ENCODE measurements at places on chromosomes 12 and 14.

DNA sequence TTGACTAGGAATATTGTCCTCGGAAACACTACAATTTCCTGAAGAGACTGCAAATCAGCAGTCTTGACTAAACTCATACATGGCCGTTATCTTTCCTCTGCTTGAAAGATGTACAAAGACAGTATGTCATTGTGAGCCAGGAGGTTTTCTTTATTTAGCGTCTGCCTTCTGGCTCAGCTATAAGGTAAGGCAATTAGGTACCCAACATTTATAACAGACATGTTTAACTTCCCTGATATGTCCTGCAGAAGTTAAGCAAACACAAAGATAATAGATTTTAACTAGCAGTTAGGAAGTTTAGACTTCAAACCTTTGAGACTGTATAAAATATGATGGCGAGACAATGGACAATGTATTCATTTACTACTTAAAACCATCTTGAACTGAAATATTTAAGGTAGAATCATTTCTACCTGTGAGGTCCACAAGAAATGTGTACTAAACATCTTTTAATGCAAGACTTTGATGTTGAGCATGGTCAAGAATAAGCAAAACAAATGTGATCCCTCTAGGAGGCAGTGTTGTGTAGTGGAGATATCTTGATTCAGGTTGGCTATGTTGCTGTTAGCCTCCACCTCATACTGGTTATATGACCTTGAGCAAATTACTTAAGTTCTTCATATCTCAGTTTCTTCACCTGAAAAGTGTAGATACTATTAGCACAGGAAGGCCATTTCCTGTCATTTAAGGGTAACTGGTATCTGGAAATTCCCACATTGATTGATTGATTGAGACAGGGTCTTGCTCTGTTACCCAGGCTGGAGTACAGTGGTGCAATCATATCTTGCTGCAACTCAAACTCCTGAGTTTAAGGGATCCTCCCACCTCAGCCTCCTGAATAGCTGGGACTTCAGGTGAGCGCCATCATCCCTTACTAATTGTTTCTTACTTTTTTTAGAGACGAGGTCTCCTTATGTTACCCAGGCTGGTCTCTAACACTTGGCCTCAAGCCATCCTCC is 96.3 kb upstream of the EEA1 start:
- H3K36me3 ChIP-seq, result no peaks in the 10 kb centered on the region
- no peaks in the 10 kb centered on the region for H3K27me3 ChIP-seq
- DNase-seq, result no peak
- no peak overlapping the region for H3K4me3 ChIP-seq
- no peak overlapping the region for H3K27ac ChIP-seq

- H3K27me3 ChIP-seq, result no peaks in the 10 kb centered on the region
- peaks cover 15% of the 10 kb centered on the region for H3K36me3 ChIP-seq
- DNase-seq, result no peak
- peak overlapping the region; percentile 82 for H3K4me3 ChIP-seq
Measured at GRCh38 chr12:105109465-105110212, 2.1 kb downstream of the WASHC4 start.

GRCh38 chr12:31819427-31819826 is 90.6 kb upstream of the AMN1 start:
- H3K27ac ChIP-seq, result no peak overlapping the region
- H3K4me3 ChIP-seq, result no peak overlapping the region
- peak; percentile 71 for DNase-seq

GRCh38 chr12:12123036-12123604 is 52.4 kb downstream of the BCL2L14 start:
- H3K4me1 ChIP-seq, result no peaks in the 10 kb centered on the region
- H3K27ac ChIP-seq, result no peak overlapping the region
- no peak overlapping the region for H3K4me3 ChIP-seq
- no peak for DNase-seq

- no peaks in the 10 kb centered on the region for H3K27me3 ChIP-seq
- peak overlapping the region; percentile 50 for H3K4me3 ChIP-seq
- DNase-seq, result peak; percentile 71
- H3K36me3 ChIP-seq, result no peaks in the 10 kb centered on the region
- peaks cover 39% of the 10 kb centered on the region for H3K4me1 ChIP-seq
Measured at GRCh38 chr12:6613015-6613775, 6.0 kb upstream of the CHD4 start.

- DNase-seq, result no peak
- no peak overlapping the region for H3K4me3 ChIP-seq
- H3K36me3 ChIP-seq, result no peaks in the 10 kb centered on the region
- H3K27ac ChIP-seq, result no peak overlapping the region
Measured at GRCh38 chr12:64603183-64603841, 7.0 kb upstream of the RASSF3 start.

GRCh38 chr12:23687947-23688346 is 261.5 kb downstream of the SOX5 start:
- no peaks in the 10 kb centered on the region for H3K4me1 ChIP-seq
- H3K4me3 ChIP-seq, result no peak overlapping the region
- H3K27me3 ChIP-seq, result no peaks in the 10 kb centered on the region
- no peaks in the 10 kb centered on the region for H3K36me3 ChIP-seq
- DNase-seq, result no peak
- no peak overlapping the region for H3K27ac ChIP-seq

- DNase-seq, result no peak
- H3K27me3 ChIP-seq, result no peaks in the 10 kb centered on the region
- H3K4me1 ChIP-seq, result no peaks in the 10 kb centered on the region
- H3K27ac ChIP-seq, result no peak overlapping the region
Measured at GRCh38 chr14:62739647-62740046, 305.6 kb downstream of the KCNH5 start.

DNA sequence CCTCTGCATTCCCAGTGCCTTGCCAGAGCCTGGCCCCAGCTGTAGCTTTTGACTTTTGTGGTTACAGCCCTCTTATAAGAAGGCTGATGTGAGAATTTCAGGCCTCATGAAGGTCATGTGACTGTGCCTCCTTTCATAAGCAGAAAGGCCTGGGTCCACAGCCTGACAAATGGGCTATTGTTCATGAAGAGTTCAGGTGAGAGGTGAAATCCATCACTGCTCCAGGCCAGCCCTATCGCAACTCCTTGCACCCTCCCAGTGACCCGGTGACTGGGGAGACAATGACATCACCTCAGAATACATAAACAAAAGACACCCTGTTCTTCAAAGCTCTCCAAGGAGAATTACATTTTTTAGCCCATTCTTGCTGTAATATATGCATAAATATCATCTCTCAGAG is 321.5 kb downstream of the PCNX1 start:
- H3K4me1 ChIP-seq, result peaks cover 22% of the 10 kb centered on the region
- peak; percentile 81 for DNase-seq
- no peak overlapping the region for H3K4me3 ChIP-seq
- H3K27me3 ChIP-seq, result no peaks in the 10 kb centered on the region
- peak overlapping the region; percentile 63 for H3K27ac ChIP-seq

- H3K27me3 ChIP-seq, result peaks cover 67% of the 10 kb centered on the region
- H3K27ac ChIP-seq, result no peak overlapping the region
- no peaks in the 10 kb centered on the region for H3K4me1 ChIP-seq
Measured at GRCh38 chr12:51874486-51874885, 13.4 kb upstream of the ANKRD33 start.

DNA sequence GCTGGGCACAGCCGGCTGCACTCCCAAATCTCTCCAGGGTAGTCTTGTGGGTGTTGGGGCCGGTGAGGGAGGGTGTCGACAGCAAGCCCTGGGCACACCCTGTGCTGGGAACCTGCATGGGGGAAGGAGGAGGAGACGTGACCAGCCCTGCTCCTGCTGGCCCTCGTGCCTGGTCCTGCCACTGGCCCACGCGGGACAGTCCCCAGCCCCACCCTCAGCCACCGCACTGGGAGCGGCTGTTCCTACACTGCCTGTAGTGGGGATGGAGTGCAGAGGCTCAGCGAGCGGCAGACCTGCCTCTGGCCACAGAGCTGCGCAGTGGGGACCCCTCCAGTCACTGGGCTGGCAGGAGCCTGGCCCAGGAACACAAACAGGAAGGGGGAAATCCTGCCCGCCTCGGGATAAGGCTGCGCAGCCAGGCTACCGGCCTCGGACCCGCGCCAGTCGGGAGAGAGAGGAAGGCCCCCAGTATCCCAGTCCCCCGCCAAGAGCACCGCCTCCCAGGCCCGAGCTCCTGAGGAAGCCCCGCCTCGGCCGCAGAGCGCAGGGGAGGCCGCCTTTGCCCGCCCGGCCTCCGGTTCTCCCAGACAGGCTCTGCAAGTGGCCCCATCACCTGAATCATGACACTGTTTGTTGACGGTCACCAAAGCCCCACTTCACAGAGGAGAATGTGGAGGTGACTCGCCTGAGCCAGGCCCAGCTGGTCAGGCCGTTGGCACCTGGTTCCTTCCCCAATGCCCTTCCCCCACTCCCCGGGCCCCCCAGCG is 10.6 kb downstream of the AHNAK2 start:
- no peak overlapping the region for H3K27ac ChIP-seq
- no peaks in the 10 kb centered on the region for H3K27me3 ChIP-seq
- no peak overlapping the region for H3K4me3 ChIP-seq
- H3K4me1 ChIP-seq, result peaks cover 43% of the 10 kb centered on the region
- H3K36me3 ChIP-seq, result no peaks in the 10 kb centered on the region

- H3K36me3 ChIP-seq, result no peaks in the 10 kb centered on the region
- no peak for DNase-seq
- H3K4me3 ChIP-seq, result no peak overlapping the region
- no peak overlapping the region for H3K27ac ChIP-seq
Measured at GRCh38 chr12:26537126-26537525, 295.9 kb downstream of the ITPR2 start.

DNA sequence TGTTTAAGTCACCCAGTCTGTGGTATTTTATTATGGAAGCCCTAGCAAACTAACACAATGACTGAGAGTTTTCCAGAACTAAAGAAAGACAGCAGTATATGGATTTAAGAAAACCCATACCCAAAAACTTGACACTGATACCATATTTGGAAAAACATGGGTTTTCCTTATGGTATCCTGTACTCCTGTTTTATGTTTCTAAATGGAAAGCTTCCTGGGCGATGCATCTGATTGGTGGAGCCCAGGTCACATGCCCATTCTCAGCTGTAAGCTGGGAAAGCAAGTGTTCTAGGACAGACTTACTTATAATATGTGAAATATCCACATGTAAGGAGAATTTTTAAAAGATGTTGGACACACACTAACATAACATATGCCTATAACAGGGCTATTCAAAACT is 4.5 kb upstream of the RNASE4 start:
- no peak overlapping the region for H3K27ac ChIP-seq
- H3K4me1 ChIP-seq, result peaks cover 16% of the 10 kb centered on the region
- no peaks in the 10 kb centered on the region for H3K36me3 ChIP-seq
- DNase-seq, result no peak
- H3K27me3 ChIP-seq, result no peaks in the 10 kb centered on the region
- peak overlapping the region; percentile 75 for H3K4me3 ChIP-seq

DNA sequence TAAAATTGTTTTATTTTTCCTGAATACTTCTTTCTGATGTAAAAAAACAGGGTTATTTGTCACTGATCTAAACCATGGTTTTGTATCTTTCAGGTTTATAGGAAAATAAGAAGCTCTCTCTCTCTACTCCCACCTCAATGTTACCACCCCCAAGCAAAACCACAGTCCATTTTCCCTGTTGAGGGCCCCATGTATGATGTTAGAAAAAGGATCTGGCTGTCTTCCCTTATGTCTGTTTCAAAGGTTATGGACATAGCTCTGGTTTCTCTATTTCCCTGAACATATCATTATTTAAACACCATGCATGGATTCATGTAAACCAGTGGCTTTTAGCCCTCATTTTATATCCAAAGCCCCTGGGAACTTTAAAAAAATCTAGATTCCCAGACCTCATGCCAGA is 649.0 kb upstream of the TBX3 start:
- no peaks in the 10 kb centered on the region for H3K4me1 ChIP-seq
- no peaks in the 10 kb centered on the region for H3K36me3 ChIP-seq
- no peak for DNase-seq
- peaks cover 8% of the 10 kb centered on the region for H3K27me3 ChIP-seq
- no peak overlapping the region for H3K4me3 ChIP-seq

- H3K36me3 ChIP-seq, result no peaks in the 10 kb centered on the region
- no peaks in the 10 kb centered on the region for H3K4me1 ChIP-seq
- no peaks in the 10 kb centered on the region for H3K27me3 ChIP-seq
- no peak overlapping the region for H3K4me3 ChIP-seq
- H3K27ac ChIP-seq, result no peak overlapping the region
- no peak for DNase-seq
Measured at GRCh38 chr14:63326840-63327239, 8.1 kb upstream of the GPHB5 start.

- no peak overlapping the region for H3K4me3 ChIP-seq
- H3K27ac ChIP-seq, result no peak overlapping the region
- H3K27me3 ChIP-seq, result no peaks in the 10 kb centered on the region
- no peaks in the 10 kb centered on the region for H3K4me1 ChIP-seq
- DNase-seq, result no peak
- H3K36me3 ChIP-seq, result peaks cover 3% of the 10 kb centered on the region
Measured at GRCh38 chr12:53306826-53307225, 7.3 kb downstream of the MYG1 start.

GRCh38 chr14:90608281-90608680 is 207.9 kb downstream of the TTC7B start:
- no peak for DNase-seq
- no peaks in the 10 kb centered on the region for H3K36me3 ChIP-seq
- no peaks in the 10 kb centered on the region for H3K4me1 ChIP-seq
- no peak overlapping the region for H3K27ac ChIP-seq
- no peak overlapping the region for H3K4me3 ChIP-seq
- H3K27me3 ChIP-seq, result no peaks in the 10 kb centered on the region

DNA sequence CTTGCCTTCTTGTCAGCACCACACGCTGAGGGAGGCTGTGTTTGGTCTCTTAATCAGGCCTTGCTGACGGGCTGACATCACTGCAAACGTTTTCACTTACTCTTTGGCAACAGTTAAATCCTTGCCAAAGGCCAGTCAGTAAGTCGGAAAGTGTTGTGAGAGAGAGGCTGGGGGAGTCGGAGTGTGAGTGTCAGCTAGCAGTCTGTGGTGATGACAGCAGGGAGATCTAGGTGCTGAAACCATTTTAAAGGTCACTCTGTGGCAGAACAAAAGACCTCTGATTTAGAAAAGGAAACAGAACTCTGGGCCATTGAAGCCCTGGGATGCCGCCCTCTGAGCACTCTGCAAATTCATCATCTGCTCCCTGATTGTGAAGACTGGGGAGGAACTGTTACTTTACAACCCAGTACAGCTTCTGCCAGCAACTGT is 143.5 kb downstream of the PAX9 start:
- no peak overlapping the region for H3K27ac ChIP-seq
- H3K4me1 ChIP-seq, result no peaks in the 10 kb centered on the region
- no peak overlapping the region for H3K4me3 ChIP-seq
- no peak for DNase-seq
- no peaks in the 10 kb centered on the region for H3K27me3 ChIP-seq

DNA sequence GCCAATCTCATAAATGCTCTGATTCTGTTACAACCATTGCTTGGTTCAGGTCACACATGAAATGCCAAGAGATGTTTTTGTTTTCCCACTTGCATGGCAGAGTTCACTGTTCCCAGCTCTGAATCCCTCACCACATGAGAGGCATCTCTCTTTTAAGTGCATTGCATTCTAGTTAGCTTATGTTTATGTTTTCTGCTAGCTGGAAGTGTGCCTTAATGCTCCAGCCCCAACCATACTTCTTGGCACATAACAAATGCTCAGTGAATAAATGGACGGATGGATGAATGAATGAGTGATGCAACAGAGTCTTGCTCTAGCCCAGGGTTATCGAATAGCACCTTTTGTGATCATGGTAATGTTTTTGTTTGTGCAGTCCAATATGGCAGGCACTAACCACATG is 197.3 kb downstream of the PPM1H start:
- DNase-seq, result no peak
- 0 out of 2 replicates have a peak, but pooled peaks cover 4% of the 10 kb centered on the region for H3K36me3 ChIP-seq
- no peaks in the 10 kb centered on the region for H3K27me3 ChIP-seq
- peak overlapping the region; percentile 96 for H3K27ac ChIP-seq
- peaks cover 65% of the 10 kb centered on the region for H3K4me1 ChIP-seq
- no peak overlapping the region for H3K4me3 ChIP-seq

- no peaks in the 10 kb centered on the region for H3K27me3 ChIP-seq
- H3K4me3 ChIP-seq, result no peak overlapping the region
- DNase-seq, result no peak
- H3K36me3 ChIP-seq, result no peaks in the 10 kb centered on the region
Measured at GRCh38 chr14:37139710-37140109, 32.7 kb downstream of the SLC25A21 start.

All from PC-9 (cell line).